ENCODE measurements at places on chromosomes 16 and 17.

DNA sequence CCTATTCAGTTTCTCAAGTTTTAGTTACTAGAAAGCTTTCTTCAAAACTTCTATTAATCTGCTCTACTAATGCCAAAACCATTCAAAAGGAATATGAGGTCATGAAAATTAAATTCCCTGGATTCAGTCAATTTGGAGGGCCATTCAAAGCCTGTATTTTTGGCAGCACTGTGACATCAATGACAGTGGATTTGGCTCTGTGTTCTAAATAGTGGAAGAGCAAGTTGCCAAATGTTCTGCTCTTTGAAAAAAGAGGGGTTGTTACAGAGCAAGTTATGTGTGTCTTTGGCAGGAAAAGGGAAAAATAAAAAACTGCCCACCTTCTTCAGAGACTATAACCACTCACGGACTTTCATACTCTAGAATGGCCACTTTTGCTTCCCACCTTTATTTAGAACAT, 3.2 kb upstream of the C16orf46 start:
- no peak for DNase-seq

DNA sequence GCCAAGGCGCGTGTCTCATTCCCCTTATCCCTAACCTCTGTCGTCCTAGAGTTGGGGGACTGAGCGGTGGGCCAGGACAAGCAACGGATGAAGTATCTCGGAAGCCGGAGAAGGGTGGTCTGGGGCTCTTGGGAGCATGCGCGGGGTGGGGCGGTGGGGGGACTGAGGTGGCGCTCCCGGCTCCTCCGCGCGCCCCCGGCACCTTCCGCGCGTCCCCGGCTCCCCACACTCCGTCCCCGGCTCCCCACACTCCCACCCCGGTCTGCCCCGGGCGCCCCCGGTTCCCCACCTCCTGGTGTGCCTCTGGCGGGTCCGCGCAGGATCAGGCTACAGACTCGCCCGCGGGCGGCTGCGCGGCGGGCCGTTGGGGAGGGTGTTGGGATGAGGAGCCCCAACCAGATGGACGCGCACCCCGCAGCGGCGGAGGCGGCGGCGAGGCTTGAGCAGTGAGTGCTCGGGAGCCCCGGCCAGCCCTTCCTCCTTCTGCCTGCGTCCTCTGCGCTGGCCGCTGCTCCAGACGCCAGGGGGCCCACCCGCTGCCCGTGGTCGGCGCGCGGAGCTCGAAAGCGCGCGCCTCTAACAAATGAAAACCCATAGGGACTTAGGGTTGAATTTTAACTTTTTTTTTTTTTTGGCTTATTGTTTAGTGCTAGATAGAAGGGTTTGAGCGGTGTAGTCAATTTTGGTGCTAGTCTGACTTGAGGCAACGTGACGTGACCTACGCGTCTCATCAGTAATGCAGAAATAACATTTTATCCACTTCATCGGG, 5.6 kb upstream of the CRYM start:
- no peak for DNase-seq

DNA sequence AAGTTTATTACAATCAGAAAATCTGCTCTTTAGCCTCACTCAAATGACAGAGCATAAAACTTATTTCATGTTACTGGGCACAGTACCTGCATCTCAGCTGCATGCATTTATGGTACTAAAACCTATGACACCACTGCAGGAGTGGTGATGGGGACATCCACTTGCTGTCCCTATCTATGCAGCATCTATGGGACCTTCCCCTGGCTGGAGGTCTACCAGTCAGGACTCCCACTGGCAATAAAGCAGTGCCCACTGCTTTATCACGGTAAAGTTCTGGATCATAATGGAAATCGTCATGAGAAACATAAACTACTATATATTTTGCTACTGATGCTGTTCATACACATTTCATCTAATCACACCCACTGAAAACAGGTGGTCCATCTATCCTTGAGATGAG, 26.2 kb downstream of the NSMCE1 start:
- DNase-seq = no peak

DNA sequence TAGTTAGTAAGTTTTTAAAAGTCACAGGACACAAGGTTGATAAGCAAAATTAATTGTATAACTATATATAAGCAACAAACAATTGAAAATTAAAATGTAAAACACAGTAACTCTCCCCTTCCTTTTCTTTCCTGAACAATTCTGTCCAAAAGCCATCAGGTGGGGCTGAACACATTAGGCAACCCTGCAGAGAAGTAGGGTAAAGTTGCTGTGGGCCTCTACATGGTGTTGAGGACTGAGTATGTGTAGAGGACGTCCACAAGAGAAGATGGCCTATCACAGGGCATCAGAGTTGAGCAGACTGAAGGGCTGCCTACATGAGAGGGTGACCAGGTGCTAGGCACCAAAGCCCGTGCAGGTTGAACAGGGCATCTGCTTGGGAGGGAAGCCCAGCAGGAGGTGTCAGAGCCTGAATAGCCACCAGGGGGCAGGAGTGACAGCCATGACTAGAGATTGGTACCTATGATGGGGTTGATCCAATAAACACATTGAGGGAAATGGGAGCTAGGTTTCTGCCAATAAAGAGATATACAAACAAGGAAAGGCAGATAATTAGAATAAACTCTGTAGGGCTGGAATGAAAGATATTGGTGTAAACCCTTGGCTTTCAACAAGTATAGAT, 415.1 kb downstream of the NPIPA8 start:
- no peak for DNase-seq

GRCh38 chr16:72532906-72533410, 361.0 kb upstream of the PMFBP1 start:
- no peak for DNase-seq

GRCh38 chr17:41537614-41537954, 9.5 kb upstream of the KRT19 start:
- DNase-seq = no peak

DNA sequence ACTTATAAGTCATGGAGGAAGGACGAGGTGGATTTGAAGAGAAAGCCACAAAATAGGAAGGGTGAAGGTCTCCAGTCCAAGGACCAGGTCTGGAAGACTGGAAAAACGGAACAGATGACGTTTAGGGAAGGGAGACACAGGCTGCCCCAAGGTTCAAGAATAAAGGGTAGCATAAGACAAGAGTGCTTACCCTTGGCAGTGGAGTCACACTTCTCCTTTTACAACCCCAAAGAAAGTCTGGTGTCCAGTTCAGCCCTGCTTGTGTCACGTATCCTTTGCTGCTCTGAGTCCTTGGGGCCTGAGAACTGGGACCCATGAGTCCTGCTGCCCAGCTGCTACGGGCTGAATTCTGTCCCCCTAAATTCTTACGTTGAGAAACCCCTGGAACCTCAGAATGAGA, 13.0 kb upstream of the GGA2 start:
- no peak for DNase-seq

DNA sequence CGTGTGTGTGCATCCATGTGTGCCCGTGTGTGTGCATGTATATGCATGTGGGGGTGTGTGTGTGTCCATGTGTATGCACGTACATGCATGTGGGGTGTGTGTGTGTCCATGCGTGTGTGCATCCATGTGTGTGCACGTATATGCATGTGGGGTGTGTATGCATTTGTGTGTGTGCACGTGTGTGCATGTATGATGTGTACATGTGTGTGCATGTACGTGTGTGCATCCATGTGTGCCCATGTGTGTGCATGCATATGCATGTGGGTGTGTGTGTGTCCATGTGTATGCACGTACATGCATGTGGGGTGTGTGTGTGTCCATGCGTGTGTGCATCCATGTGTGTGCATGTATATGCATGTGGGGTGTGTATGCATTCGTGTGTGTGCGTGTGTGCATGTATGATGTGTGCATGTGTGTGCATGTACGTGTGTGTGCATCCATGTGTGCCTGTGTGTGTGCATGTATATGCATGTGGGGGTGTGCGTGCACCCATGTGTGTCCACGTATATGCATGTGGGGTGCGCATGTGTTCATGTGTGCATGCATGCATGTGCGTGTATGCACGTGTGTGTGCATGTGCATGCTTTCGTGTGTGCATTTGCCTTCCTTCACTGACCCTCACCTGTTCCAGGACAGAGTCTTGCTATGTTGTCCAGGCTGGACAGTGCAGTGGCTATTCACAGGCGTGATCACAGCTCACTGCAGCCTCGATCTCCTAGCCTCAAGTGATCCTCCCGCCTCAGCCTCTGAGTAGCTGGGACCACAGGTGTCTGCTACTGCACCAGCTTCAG, 129.6 kb upstream of the TNRC6C start:
- DNase-seq = no peak

- no peak for DNase-seq
Observed at GRCh38 chr17:48547808-48548522, 3.1 kb upstream of the HOXB2 start.

GRCh38 chr16:23520500-23520899, 10.2 kb upstream of the GGA2 start:
- no peak for DNase-seq

GRCh38 chr16:11361701-11362451, 16.6 kb downstream of the RMI2 start:
- no peak for DNase-seq

DNA sequence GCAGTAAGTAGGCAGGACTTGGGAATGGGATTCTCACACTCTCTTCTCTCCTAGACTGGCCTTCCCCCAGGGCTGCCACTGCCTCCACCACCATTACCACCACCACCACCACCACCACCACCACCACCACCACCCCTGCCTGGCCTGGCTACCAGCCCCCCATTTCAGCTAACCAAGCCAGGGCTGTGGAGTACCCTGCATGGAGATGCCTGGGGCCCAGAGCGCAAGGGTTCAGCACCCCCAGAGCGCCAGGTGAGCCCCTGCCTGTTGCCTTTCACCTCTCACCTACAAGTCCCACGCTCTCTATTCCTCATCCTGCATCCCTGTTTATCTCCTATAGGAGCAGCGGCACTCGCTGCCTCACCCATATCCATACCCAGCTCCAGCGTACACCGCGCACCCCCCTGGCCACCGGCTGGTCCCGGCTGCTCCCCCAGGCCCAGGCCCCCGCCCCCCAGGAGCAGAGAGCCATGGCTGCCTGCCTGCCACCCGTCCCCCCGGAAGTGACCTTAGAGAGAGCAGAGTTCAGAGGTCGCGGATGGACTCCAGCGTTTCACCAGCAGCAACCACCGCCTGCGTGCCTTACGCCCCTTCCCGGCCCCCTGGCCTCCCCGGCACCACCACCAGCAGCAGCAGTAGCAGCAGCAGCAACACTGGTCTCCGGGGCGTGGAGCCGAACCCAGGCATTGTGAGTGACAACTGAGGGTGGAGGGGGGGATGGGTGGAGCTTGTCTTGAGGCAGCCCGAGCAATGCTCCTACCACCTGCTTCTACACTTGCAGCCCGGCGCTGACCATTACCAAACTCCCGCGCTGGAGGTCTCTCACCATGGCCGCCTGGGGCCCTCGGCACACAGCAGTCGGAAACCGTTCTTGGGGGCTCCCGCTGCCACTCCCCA, 7.9 kb upstream of the TMEM88 start:
- no peak for DNase-seq

DNA sequence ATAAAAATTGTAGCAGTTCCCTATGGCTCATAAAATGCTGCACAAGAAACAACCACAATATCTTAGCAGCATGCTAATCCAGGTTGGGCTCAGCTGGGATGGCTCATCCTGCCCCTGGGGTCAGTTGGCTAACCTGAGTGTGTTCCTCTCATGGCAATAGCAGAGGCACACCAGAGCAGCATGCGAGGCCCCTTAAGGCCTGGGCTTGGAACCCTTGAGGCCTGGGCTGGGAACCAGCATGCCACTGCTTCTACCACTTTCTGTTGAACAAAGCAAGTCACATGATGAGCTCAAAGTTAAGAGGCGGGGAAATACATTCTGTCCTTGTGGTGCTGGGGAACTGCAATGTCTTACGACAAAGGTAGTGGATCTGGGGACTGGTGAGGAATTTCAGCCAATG, 154.4 kb upstream of the FOXF1 start:
- no peak for DNase-seq

GRCh38 chr16:89921702-89922476, 1.3 kb upstream of the TUBB3 start:
- no peak for DNase-seq

- no peak for DNase-seq
Observed at GRCh38 chr17:72150632-72151460, 30.0 kb downstream of the SOX9 start.

GRCh38 chr16:58010886-58011285, 9.7 kb downstream of the USB1 start:
- DNase-seq = no peak

- DNase-seq = no peak
Observed at GRCh38 chr16:30335598-30336474, 19.3 kb downstream of the CD2BP2 start.

GRCh38 chr17:13030459-13031300, 12.9 kb upstream of the ELAC2 start:
- DNase-seq = no peak

DNA sequence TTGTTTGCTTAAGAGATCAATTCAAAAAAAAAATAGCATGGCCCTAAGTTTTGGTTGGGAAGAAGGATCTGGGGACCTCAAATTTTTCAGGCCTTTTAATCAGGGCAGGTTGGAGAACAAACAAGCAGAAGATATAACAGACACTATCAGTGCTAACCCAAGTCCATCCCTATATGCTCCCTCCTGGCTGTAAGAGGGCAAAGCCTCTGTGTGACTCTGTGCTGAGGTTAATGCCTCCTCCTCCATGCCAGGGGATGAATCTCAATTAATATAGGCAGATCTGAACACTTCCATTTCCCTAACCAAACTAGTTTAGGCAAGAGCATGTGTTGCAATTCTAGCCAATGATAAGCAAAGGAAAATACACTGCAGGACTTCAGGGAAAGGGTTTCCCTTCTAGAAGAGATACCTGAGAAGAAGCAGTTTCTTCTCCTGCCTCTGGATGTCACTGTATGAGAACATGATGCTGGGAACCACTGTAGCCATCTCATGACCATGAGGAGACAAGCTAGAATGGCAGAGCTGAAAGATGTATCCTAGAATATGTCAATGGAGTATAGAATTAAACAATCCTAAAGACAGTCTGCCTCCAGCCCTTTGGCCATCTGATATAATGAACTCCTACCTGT, 76.0 kb downstream of the CHD9NB start:
- DNase-seq = no peak

DNA sequence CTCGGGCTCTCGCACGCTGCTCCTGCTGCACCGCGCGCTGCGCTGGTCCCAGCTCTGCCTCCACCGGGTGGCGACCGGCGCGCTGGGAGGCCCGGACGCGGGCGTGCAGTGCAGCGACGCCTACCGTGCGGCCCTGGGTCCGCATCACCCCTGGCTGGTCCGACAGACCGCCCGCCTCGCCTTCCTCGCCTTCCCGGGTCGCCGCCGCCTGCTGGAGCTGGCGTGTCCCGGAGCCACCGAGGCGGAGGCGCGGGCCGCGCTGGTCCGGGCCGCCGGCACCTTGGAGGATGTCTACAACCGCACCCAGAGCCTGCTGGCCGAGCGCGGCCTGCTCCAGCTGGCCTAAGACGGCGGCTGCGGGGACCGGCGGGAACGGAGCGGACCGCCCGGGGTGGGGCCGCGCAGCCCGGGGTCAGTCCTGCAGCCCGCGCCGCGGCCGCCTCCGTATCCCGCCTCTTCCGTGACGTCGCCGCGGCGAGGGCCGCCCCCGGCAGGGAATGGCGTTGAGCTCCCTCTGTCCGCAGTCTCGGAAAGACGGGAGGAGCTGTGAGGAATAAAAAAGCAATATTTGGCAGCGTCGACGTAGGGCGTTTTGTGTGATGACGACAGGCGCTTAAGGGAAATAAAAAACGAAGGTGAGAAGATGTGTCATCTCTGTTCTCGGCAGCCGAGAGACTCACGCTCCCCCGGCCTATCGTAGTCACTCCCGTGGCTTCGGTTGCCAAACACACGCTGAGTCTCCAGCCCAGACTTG, 1.4 kb downstream of the GLTPD2 start:
- DNase-seq = no peak
